H9 (cell line): ENCODE measurements at places on chromosomes 3 and 15. TPM values are rescaled to one million over a fixed set of nuclear protein-coding genes. Genes with fewer than 3 reads are reported as not detected.

Gene PLA2G4B
- total RNA-seq = 3.7 and 6.3 TPM in 2 replicates

Gene PEAK1
- 21.2 and 23.5 TPM in 2 replicates for total RNA-seq

Gene WDR72
- total RNA-seq = 2.4 and 2.9 TPM in 2 replicates

Gene ECE2
- total RNA-seq = not detected in 2 replicates

Gene RBP2
- not detected in 2 replicates for total RNA-seq

Gene SYNPR
- 0.17 and 0.64 TPM in 2 replicates for total RNA-seq

Gene MST1R
- total RNA-seq = 4.9 and 5.3 TPM in 2 replicates

Gene FGF7
- not detected in 2 replicates for total RNA-seq

Gene CISH
- 1.7 and 2.2 TPM in 2 replicates for total RNA-seq

Gene CDC25A
- 83.3 and 84.5 TPM in 2 replicates for total RNA-seq

Gene SLC9C1
- total RNA-seq = 0.15 and 0.50 TPM in 2 replicates

Gene TMEM207
- not detected in 2 replicates for total RNA-seq

Gene SPINK8
- not detected in 2 replicates for total RNA-seq

DNA sequence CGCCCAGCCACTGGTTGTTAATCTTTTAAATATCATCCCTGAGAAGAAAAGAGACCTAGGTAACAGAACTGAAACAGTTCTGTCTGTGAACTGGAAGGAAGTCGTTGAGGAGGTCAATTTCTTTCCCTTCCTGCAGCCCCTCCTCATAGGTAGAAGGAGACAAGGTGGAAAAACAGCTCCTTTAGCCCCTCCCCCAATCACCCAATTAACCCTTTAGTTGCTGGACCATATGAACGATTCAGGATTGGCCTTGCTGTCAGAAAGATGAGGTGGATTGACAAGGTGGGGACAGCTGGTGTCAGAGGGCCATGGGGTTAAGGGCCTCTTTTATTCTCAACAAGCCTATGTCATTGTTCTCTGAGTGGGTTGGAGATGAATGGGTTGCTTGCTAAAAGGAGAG, 36.0 kb upstream of the ZNF445 start:
- 0 out of 3 replicates have a peak overlapping the region, but pooled peaks have one; percentile 9 for H3K4me3 ChIP-seq
- no peak for DNase-seq
- no peaks in the 10 kb centered on the region for H3K36me3 ChIP-seq
- H3K27ac ChIP-seq = no peak overlapping the region
- no peaks in the 10 kb centered on the region for H3K27me3 ChIP-seq
- peaks cover 3% of the 10 kb centered on the region; the same call in 1 of the 2 replicates for H3K4me1 ChIP-seq

DNA sequence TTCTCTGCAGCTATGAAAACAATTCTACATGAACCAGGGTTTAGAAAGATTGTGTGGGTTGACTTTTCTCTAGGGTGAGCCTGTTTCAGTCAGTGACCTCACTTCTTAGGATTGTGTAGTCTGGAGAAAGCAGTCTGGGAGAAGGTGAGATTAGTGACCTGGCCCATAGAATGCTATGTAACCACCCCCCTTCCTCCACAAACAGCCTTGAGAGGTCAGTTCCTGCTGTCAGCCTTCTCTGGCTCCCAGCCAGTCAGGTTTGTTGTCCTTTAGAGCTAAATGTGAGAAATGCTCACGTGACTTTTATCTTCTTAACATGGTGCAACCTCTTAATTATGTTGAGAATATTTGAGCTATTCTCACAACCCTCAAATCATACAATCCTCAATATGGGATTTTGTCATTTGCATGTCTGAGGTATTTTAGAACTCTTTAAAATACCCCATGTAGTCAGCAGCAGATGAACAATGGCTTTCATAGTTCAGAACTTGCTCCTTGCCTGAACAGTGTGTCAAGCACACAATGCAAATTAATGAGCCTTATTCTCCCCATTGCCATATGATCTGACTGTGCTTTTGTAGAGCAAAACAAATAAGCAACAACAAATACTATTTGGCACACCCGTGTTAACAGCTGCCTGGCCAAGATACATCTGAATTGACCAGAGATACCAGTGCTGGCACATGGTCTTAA, 311.6 kb downstream of the CNTN6 start:
- no peak overlapping the region for H3K27ac ChIP-seq
- H3K4me3 ChIP-seq = no peak overlapping the region
- DNase-seq = peak; percentile 40
- H3K36me3 ChIP-seq = no peaks in the 10 kb centered on the region

DNA sequence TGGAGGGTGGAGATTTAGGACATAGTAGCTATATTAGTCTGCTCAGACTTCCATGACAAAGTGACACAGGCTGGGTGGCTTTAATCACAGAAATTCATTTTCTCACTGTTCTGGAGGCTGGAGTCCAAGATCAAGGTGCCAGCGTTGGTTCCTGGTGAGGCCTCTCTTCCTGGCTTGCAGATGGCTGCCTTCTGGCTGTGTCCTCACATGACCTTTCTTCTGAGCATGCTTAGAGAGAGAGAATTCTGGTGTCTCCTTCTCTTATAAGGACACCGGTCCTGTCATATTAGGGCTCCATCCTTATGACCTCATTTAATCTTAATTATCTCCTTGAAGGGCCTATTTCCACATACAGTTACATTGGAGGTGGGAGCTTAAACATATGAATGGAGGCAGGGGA, 14.9 kb upstream of the SHC4 start:
- H3K27ac ChIP-seq = no peak overlapping the region
- DNase-seq = no peak
- H3K36me3 ChIP-seq = no peaks in the 10 kb centered on the region
- no peaks in the 10 kb centered on the region for H3K27me3 ChIP-seq

DNA sequence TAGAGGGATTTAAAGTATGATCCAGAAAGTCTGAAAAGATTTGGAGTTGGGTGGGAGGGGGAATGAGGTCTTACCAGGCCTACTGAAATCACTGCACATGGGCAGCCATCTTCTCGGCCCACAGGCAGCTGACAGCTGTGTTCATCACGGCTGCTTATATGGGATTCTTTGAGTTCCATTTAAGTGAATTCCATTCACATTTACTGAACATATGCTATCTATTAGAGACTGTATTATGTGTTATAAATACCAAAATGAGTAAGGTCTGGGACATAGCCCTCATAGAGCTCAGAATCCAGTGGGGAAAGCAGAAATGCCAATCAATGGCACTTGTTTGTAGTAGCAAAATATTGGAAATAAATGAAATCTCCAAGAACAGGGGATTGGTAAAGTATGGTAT, 91.1 kb downstream of the TRIM42 start:
- no peak overlapping the region for H3K27ac ChIP-seq
- H3K27me3 ChIP-seq = no peaks in the 10 kb centered on the region
- no peak overlapping the region for H3K4me3 ChIP-seq
- no peaks in the 10 kb centered on the region for H3K4me1 ChIP-seq
- no peak for DNase-seq

DNA sequence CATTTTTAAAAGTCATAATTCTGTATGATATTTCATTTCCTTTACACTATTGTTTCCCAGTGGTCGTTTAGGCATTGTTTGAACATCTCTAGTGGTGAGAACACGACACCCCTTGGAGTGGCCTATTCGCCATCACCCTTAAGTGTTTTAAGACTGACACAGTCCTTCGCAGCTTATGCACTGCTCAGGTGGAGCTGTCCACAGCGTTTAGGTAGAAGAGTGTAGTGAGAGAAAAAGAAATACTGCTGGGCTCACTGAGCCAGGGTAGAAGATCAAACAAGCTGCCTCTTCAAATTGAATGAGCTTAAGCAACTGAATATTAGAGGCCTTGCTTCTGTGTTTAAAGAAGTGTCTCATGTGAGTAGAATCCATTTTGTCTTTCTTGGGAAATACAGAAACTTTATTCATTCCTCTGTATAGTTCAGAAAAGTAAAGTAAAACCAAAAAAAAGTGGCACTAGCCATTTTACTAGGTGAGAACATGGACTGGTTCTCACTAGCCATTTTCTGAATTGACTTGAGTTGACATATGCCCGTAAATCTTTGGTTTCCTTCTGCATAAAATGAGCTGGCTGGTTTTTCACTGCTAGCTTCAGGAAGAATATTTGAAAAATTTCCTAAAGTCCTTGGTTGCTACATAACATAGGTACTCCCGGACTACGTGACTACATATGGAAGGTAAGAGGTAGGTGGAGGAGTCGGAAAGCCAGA, 155.9 kb downstream of the P3H2 start:
- no peaks in the 10 kb centered on the region for H3K4me1 ChIP-seq
- no peak overlapping the region for H3K27ac ChIP-seq
- H3K36me3 ChIP-seq = peaks cover 8% of the 10 kb centered on the region; the same call in 2 of the 3 replicates
- no peak overlapping the region for H3K4me3 ChIP-seq
- DNase-seq = no peak

DNA sequence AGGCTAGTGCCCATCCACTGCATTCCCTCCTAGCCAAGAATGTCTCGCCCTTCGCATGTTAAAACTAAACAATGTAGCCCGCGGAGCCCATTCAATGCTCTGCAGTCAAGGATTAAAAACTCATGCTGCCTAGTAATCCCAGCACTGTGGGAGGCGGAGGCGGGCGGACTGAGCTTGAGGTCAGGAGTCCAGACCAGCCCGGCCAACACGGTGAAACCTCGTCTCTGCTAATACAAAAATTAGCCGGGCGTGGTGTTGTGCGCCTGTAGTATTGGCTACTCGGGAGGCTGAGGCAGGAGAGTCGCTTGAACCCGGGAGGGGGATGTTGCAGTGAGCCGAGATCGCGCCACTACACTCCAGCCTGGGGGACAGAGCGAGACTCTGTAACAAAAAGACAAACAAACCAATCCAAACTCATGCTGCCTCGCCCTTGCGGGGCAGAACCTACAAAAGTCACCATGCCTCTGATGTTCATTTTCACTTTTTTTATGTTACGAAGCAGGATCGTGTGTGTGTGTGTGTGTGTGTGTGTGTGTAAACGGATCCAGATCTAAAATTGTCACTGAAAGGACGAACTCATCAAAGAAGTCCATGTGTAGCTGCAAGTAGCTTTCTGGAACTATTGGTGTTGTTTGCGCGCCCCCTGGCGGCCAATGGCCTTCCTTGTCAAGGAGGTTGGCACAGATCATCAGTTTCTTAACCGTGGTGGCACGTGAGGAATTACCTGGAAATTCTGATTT, 54.8 kb upstream of the SPESP1 start:
- no peaks in the 10 kb centered on the region for H3K4me1 ChIP-seq
- no peak overlapping the region for H3K27ac ChIP-seq
- peak overlapping the region; percentile 85 for H3K4me3 ChIP-seq
- H3K36me3 ChIP-seq = no peaks in the 10 kb centered on the region
- DNase-seq = peak; percentile 93

DNA sequence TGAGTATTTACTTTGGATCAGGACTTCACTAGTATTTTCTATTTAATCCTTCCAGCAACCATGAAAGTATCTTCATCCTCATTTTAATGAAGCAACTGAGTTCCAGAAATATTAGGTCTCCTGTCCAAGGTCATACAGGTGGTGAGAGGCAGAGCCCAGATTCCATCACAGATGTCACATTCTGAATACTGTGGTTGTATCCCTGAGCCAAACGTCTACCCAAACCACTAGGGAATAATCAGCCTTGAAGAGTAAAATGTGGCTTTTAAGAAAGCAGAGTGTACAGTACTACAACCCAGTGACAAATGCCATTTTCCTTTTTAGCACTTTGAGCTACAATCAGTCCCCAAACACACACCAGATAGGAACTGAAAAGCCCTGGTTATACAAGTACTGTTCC, 93.3 kb upstream of the TRIM42 start:
- H3K36me3 ChIP-seq = no peaks in the 10 kb centered on the region
- no peak overlapping the region for H3K27ac ChIP-seq
- no peak for DNase-seq

GRCh38 chr3:10666621-10667020, 149.4 kb upstream of the SLC6A11 start:
- no peak overlapping the region for H3K27ac ChIP-seq
- H3K27me3 ChIP-seq = no peaks in the 10 kb centered on the region

GRCh38 chr3:160395297-160395696, 3.7 kb downstream of the IFT80 start:
- H3K4me3 ChIP-seq = no peak overlapping the region
- no peaks in the 10 kb centered on the region for H3K36me3 ChIP-seq
- no peaks in the 10 kb centered on the region for H3K4me1 ChIP-seq
- no peaks in the 10 kb centered on the region for H3K27me3 ChIP-seq
- H3K27ac ChIP-seq = no peak overlapping the region

GRCh38 chr15:57415602-57416001, 39.3 kb downstream of the CGNL1 start:
- peaks cover 8% of the 10 kb centered on the region; the same call in 1 of the 2 replicates for H3K36me3 ChIP-seq
- DNase-seq = no peak
- H3K4me3 ChIP-seq = no peak overlapping the region
- no peaks in the 10 kb centered on the region; the same call in 1 of the 2 replicates for H3K4me1 ChIP-seq

DNA sequence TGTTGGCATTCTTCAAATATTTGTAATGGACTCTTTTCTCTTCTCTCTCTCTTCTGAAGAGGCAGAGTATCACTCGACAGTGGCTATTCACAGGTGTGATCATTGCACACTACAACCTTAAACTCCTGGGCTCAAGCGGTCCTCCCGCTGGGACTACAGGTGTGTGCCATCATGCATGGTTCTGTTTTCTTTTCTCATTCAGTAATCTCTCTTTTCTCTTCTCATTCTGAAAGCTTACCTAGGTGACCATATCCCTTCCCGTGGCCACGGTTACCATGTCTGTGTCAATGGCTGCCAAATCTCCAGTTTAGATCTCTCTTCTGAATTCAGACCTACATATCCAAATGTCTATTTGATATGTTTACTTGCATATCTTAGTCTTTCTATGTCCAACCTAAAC, 96.3 kb downstream of the SOX2 start:
- no peak for DNase-seq
- no peak overlapping the region for H3K4me3 ChIP-seq
- no peaks in the 10 kb centered on the region for H3K4me1 ChIP-seq
- H3K27me3 ChIP-seq = no peaks in the 10 kb centered on the region
- no peaks in the 10 kb centered on the region for H3K36me3 ChIP-seq
